NCI-H2029 (cell line): ENCODE measurements at places on chromosomes 11 and 22.
A peak's percentile ranks its signal among the peaks of the same experiment; 100 is the strongest.

DNA sequence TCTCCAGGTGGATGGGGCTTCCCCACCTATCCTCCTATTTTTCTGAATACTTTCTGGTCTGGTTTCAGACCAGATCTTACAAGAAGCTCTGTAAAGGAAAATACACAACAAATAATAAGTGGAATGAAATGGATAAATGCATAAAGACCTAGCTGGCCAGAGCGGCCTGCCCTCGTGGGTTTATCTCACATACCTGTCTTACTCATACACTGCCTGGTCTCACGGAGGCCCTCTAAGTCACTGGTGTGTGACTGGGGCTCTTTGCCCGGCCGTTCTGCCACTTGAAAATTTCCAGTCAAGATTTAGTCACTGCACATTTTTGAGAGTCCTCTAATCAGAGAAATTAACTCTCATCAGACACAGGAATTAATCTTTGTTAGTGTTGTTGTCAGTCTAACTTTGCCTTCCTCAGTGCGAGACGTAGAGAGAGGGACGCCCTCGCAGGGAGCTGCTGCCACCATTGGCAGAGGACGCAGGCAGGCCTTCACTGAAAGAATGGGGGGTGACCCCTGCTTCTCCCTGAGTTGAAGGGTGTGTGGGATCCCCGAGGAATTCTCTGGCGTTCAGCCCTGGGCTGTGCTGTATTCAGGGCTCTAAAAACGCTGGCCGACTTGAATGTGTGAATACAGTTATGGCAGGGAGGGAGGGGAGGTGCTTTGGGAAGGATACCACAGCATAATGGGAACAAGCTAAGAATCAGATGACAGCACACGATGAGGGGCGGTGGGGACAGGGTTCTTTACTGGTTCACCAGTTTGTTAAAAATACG is 46.3 kb upstream of the CADM1 start:
- DNase-seq = no peak

DNA sequence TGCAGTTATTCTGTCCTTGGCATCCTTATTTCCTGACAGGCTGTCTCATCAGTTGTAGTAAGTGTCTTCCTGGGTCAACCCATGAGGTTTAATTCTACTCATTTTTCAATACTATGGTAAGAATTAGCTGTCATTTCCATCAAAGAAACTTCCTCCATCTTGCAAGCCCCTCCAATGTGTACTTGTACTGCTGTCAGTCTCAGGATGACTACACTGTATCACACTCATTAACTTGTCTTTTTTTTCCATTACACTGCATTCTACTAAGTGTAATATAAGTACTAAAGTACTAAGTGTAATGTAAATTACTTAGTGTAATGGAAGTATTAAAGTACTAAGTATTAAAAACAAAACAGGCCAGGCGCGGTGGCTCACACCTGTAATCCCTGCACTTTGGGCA is 102.8 kb downstream of the CWF19L2 start:
- no peak for DNase-seq

- DNase-seq = no peak
Measured at GRCh38 chr11:91100427-91100826, 877.6 kb upstream of the CHORDC1 start.

- no peak for DNase-seq
Measured at GRCh38 chr11:36270701-36271100, 18.5 kb downstream of the COMMD9 start.

GRCh38 chr22:41526830-41527799 is 17.2 kb downstream of the POLR3H start:
- DNase-seq = no peak

DNA sequence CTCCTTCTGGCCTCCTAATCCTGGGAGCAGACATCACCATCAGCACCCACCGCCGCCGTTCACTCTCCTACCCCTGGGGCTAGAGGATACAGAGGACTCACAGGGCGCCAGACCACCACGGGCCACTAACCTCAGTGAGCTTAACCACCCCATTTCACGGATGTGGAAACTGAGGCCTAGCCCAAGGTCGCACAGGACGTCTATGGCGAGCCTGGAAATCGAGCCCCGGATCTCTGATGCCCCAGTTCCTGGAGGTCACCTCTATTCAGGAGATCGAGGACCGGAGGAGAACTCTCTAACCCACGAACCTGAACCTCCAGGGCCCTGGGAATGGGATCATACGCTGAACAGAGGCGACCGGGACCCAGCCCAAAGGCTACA is 349 bp downstream of the TIMM10 start:
- DNase-seq = no peak

- DNase-seq = no peak
Measured at GRCh38 chr11:44852159-44852747, 98.4 kb downstream of the TP53I11 start.

- DNase-seq = no peak
Measured at GRCh38 chr11:131658952-131659351, 288.5 kb downstream of the NTM start.

DNA sequence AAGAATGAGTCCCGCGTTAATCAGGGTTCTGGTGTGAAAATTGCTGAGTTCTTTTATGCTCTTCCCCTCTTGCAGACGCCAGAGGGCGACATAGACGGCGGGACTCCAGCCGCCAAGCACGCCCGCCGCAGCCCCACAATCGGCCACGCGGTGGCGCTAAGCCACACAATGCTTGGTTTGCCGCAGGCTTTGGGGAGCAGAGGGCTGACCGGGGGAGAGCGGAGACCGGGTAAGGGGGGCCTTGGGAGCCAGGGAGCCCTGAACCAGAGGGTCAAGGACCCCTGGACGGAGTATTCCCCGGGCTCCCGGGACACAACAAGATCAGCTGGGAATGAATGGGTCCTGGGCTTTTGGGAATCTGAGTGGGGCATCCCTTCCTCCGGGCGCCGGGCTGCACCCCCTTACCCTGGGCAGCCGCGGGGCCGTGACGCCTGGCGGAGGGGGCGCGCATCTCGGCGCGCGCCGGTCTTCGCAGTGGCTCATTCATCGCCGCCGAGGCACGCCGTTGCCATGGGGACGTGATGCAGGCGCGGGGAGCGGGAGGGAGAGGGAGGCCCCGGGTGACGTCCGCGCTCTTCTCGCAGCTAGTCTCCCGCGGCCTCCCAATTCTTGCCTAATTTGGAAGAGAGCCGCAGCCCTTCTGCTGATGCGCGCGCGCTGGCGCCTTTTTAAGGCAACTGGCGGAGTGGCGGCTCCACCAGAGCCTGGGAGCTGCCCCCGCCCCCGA is 12.2 kb upstream of the NPAS4 start:
- peak; percentile 79 for DNase-seq

GRCh38 chr11:82895437-82896091 is 4.7 kb downstream of the PRCP start:
- DNase-seq = no peak

DNA sequence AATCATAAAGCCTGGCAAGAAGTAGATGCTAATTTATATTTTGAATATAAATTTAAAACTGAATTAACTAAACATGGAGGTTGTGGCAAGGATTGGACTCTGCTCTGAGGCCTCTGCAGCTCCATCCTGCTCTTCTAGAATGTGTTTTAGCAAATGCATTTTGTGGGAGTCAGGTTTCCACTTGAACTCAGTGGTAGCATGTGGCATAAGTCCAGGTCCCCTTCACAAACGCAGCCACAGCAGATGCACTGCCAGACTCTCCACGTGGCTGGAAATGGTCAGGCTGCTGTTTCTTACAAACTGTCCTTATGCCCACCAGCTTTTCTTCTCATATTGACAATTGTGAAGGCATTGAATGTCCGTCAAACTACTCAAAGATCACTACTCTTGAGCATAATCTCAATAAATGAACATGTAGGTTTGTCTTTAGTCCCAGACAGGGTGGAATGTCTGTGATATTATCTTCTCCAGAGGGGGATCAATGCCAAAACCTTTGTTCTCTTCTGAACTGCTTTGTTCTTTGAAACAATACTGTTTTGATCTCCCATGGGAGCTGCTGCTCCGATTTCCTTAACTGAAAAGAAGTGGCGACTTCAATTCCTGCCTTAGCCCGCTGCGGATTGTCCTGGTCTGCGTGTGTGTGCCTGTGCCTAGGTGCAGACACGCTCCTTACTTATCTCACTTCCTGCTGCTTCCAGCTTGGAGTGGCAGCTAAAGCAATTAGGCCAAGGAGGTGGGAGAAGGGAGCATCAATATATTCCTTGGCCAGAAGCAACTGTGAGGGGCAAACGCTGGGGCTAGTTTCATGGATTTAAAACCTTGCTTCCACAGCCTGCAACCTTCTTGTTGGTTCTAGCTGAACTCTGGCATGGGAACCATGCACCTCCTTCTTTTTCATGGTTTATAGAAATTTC is 24.2 kb downstream of the EIF4G2 start:
- peak; percentile 84 for DNase-seq

DNA sequence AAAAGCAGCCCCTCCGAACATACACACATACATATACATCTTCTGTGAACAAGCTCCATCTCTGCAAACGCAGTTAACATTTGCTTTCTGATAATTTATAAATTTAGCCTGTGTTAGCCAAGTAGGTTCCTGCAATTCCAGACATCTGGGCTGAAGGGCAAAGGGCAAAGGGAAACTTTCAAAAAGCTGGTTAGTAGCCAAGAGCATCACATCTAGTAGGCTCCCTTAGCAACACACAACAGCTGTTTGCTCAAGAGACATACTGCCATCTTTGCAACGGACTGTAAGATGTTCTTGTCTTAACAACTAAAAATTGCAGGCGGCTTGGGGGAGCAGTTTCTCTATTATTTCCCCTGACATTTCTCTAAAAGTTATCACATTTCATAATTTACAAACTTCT is 134.9 kb downstream of the RBFOX2 start:
- no peak for DNase-seq

DNA sequence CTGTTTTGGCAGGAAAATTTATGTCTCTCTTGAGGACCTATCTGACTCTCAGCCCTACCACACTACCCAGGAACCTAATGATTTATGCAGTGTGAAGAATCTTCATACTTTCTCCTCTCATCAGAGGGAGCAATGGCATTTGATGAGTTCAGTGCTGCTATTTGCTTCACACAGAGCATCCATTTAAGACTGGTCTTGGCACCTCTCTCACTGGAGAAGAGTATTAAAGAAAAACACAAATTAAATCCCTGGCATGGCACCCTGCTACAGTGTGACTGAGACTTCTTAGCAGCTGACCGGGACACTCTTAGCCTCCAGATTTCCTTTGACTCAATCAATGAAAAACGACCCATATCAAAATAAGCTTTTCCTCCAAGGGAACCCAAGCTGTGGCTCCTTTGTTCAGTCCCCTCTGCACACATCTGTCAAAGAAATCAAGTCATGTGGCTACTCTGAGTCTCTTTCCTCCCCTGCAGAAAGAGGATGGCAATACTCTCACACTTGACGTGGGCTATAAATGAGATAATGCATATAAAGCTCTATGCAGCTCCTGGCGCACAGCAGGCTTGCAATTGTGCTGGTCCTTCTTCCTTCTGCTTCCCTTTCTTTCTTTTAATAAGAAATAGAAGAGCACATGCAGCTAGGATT is 186.1 kb upstream of the E2F8 start:
- no peak for DNase-seq

DNA sequence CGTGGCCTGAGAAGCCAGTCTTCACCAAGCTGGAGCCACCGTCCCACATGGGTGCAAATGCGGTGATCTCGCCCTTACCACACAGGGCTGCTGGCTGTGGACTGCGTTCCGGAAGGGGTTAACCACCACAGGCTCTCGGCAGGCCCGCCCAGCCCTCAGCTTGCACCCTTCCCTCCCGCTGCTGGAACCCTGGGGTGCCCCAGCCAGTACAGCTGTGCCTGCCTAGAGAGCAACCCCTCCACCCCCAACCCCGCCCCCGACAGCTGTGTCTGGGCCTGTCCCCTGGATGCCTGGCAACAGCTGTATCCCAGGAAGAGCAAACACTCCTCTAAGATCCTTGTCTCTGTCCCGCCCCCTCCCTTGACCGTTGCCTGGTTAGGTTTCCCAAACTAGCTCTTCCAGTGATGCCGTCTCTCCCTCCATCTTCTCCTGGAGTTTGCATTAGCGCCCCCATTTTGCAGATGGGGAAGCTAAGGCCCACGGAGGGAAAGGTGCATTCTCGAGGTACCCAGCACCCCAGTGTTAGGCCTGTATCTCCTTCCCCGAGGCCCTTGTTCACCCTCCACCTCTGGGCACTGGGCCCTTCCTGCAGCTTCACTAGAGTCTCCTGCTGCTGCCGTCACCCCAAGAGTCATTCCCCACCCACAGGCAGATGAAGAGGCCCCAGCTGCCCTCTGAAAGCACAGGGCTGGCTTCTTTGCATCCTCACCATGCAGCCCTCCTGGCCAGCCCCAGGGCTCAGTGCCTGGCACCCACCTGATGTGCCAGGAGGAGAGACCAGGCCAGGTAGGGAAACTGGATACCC is 12.6 kb upstream of the COX8A start:
- peak; percentile 76 for DNase-seq
